ENCODE measurements at places on chromosomes 13 and 19.

DNA sequence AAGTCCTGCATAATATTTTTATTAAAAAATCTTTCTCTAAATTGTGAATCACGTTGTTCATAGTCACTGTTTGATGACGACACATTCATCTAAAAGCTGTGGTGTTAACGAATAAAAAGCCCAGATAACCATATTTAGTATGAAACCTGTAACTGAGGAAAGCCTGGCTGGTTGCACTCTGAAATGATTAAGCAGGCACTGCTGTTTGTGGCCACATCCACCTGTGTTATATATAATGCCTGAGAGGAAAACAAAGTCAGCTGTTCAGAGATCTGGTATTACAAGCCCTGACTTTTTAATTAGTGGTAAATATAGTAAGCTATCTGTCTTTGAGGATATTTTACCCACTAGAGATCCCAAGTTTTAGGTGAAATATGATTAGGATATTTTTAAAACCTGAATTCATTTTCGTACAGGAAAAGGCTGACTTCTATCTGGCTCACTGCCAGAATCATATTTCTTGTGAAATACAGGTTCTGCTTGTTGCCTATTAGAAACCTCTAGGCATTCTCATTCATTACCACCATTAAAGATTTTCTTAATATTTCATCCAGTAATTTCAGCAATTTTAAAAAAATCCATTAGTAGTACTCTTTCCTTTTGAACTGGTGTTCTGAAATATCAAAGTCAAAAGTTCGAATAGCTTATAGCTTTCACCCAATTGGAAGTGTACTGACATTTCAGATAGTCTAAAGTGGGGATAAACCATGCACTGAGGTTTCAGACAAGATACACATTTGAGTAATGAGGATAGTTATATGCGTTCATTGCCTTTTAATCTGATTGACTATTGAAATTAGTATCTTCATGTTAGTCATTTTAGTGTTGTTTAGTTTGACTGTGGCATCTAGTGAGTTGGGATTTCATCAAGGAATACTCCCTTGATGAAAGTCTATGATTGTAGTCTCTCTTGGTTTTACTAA is 79.7 kb downstream of the LMO7 start:
- no peak for DNase-seq

GRCh38 chr19:54449701-54450069 is 686 bp downstream of the LENG8 start:
- no peak for DNase-seq

GRCh38 chr13:99995104-99995588 is 13.6 kb downstream of the ZIC2 start:
- no peak for DNase-seq

GRCh38 chr19:40547836-40548235 is 28.8 kb upstream of the SHKBP1 start:
- no peak for DNase-seq

DNA sequence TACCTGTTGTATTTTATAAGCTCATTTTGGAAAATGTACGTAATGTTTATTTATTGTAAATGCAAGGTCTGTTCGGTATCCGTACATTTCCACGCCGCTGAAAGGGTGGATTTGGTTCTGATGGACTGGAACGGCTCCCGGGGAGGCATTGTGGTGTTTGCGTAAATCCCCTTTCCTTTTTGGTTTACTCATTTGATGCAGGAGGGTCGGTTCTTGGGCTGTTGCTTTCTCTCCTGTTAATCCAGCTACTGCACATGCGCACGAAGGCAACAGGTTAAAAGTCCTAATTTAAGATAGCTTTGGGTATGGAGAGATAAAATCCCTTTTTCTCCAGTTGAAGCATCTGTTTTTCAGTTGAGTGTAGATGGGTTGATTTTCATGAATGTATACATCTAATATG is 224.4 kb downstream of the TM9SF2 start:
- DNase-seq: no peak

DNA sequence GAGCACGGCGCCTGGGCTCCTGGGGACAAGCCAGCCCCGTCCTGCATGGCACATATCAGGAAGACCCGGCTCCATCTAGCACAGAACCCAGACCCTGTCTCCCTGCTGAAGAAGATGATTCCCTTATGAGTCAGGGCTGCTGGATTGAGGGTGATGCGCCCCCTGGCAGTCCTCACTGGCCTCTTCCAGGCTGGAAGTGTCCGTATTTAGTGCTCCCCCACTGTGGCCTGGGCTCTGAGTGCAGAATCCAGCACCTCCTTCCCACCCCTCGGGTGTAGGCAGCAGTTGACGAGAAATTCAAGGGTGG is 14.9 kb downstream of the COMP start:
- no peak for DNase-seq

DNA sequence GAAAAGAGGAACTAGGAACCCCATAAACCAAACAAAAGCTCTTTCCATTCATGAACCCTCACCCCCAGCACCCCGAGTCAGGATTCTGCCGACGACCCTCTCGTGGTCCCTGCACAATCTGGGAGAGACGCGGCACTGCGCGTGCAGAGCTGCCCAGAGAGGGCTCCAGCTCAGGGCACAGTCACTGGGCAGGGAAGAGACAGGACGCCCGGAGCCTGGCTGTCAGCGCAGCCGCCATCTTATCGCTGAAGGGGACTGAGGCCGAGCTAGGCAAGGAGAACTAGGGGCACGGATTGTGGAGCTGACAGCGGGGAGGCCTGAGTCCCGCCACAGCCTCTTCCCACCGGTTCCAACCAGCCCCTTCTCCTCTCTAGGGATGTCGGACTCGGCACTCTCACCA is 349 bp downstream of the ZNF98 start:
- DNase-seq: no peak

GRCh38 chr19:36420961-36421748 is 2.7 kb upstream of the ZFP82 start:
- DNase-seq: no peak

- DNase-seq: no peak
These were observed at the start of gene FBXO17 for GRCh38 chr19:38975214-38975860. Gene FBXO17 (minus strand): TSS chr19:38975742. CDS start chr19:38950319, 25,423 bp downstream.

- DNase-seq: no peak
These were observed 29.8 kb downstream of the CERS1 start for GRCh38 chr19:18865973-18866799.

DNA sequence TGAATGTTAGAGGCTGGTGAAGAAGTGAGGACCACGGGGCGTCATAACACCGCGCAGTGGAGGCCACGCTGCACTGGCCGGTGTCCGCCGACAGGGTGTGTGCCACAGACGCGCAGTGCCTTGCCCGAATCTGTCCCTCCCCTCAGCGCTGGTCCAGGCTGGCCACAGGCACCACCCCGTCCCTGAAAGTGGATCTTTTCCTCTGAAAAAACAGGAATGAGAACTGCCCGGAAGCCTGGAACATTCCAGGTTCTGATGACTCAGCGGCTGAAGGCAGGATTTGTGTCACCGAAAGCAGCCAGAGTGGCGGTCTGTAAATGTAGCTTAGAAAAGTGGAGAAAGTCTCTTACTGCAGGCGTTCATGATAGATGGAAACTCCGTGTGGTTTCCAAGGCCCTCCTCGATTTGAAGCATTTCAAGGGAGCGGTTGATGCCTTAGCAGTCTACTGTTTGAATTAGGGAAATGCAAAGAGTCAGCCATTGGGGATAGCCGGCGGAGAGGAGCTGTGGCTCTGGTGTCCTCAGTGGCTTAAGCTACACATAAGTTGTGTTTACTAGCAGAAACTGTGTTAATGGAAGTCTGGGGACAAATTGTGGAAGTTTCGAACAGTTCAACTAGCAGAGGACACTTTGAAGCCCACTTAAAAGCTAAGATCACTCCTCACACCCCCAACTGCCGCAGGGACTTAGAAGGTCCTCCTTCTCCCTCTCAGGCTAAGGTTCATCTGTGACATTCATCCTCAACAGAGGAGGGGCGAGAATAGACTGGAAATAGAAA is 70.8 kb downstream of the NUFIP1 start:
- peak; percentile 91 for DNase-seq

DNA sequence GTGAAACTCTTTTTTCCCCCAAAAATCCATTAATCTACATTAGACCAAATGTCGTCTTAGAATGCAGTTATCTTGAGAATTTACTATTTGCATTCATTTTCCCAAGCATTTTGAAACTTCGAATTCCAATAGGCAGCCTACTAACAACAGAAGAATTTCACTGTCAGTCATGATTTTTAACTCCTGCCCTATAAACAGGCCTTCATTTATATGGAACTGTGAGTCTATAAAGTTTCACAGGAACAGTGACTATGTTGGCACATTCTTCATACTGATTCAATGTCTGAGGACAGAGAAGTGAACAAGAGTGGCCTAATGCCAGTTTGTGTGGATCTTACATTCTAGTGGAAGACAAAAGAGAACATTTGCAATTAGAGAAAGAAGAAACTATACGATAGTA is 198.0 kb downstream of the PCDH17 start:
- no peak for DNase-seq

- no peak for DNase-seq
These were observed 16.9 kb downstream of the FAM187B start for GRCh38 chr19:35211545-35212230.

- no peak for DNase-seq
These were observed 70.4 kb upstream of the UQCRFS1 start for GRCh38 chr19:29283366-29283765.

DNA sequence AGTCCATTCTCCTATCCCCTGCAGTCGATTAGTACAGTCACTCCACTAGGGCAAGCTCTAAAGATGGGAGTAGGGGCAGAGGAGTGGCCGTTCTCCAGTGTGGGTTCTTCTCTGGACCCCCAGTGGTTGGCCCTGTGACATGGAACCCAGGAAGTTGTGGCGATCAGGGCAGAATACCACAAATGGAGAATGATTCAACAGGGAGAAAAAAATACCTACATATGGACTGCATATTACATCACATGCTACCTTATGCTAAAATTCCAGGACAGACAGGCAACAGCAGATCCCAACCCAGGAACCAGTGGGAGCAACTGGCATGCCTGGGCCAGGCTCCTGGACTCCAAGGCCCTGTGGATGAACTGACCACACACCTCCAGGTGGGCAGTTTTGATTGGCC is 20.4 kb downstream of the POU2F2 start:
- no peak for DNase-seq

GRCh38 chr13:113374511-113375175 is 10.7 kb upstream of the GRTP1 start:
- DNase-seq: no peak

DNA sequence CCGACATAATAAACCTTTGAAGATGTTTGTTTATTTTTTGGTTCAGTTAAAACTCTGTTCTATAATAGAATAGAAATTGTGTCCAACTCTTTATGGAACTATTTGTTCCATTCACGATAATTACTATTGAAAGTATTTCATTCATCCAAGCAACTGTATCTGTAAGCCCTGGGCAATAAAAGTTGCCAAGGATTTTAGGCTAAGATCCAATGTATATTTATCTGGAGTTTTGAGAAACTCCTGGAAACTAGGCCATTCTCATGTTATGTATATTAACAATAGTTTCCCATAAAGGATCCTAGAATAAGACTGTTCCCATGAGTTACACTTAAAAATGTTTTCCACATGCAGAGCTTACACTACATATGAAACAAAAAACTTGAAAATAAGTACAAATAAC is 261.6 kb downstream of the SLITRK6 start:
- DNase-seq: no peak

- DNase-seq: no peak
These were observed 39.4 kb upstream of the RAP2A start for GRCh38 chr13:97394542-97394941.

- DNase-seq: no peak
These were observed 359.5 kb upstream of the ARGLU1 start for GRCh38 chr13:106927421-106927820.

GRCh38 chr19:15721268-15721667 is 6.6 kb upstream of the OR10H2 start:
- DNase-seq: no peak

DNA sequence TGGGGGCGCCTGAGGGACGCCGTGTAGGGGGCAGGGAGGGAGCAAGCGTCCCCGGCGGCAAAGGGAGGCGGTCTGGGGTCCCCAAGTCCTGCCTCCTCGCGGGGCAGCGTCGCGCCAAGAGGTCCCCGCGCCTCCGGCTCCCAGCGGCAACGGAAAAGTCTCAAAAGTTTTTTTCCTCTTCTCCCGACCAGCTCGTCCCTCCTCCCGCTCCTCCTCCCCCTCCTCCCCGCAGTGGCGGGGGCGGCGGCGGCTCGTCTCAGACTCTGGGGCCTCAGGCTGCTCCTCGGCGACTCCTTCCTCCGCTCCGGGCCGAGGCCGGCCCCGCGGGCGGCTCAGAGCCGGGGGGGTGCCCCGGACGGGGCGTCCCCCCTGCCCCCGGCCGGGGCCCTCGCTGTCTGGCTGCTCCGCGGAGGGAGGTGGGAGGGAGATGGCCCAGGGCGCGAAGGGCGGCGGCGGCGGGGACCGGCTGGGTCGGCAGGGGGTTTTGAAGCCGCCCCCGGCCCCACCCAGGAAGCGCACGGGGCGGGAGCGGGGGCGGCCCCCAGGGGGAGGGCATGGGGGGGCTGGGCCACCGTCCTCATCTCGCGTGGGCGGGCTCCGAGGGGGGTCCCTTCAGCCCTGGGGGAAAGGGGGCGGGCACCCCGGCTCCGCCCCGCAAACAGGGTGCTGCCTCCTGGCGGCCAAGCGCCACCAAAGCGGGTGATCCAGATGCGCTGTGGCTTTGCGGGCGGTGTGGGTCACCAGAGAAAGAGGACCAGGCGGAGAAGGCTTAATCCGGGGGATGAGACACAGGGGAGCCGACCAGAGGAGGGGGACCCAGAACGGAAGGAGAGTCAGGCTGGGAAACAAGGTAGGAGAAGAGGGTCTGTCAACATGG is at the start of gene TGFB1:
TSS of gene TGFB1 (minus strand) at position 457 of the 877 bp plus-strand sequence. CDS start 878 bp downstream, outside the sequence.
- no peak for DNase-seq

- no peak for DNase-seq
These were observed 15.1 kb upstream of the ATP11A start for GRCh38 chr13:112674412-112675365.

DNA sequence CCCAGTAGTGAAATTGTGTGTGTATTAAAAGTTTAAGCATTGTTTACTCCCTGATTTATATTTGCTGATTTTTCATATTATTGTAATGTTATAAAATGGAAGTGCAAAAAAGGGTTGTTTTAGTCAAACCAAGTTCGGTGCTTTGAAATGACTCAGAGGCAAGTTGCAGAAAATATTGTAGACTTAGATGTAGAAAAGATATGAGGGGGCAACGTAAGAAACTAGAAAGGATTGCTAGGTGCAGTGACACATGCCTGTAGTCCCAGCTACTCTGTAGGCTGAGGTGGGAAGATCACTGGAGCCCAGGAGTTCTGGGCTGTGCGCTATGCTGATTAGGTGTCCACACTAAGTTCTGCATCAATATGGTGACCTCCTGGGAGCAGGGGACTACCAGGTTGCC is 16.1 kb upstream of the LPAR6 start:
- no peak for DNase-seq

- DNase-seq: no peak
These were observed 66.9 kb upstream of the DIAPH3 start for GRCh38 chr13:60230593-60230992.

All from HFF-Myc (cell line).